ENCODE measurements at places on chromosomes 16 and 17.

DNA sequence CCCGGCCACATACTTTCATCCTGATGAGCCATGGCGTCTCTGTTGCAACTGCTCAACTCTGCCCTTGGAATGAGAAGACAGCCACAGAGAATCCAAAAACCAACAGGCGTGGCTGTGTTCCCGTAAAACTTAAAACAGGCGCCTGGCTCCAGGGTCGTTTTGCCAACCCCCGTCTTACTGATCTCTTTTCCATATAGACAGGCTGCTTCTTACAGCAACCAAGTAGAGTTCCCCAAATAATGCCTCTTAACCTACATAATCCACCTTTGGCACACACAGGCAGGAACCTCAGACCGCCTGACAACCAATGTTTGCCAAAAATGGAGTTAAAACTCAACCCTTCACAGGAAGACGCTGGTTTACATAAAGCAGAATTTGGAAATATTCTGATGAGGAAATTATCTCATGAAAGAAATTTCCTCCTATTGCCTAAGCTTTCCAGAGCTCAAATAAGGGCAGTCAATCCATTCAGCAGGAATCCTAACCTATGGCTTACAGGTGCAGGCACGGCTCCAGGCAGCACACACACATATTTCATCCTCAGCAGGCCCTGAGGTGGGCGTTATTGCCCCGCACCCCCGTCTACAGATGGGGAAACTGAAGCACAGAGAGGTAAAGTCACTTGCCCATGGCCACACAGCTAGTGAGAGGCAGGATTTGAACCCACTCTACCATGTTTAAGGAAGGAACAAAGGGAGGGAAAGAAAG is 35.8 kb downstream of the LITAF start:
- no peaks in the 10 kb centered on the region for H3K27me3 ChIP-seq
- H3K4me3 ChIP-seq, result no peak overlapping the region
- peaks cover 3% of the 10 kb centered on the region for H3K4me1 ChIP-seq
- no peak for DNase-seq
- peaks cover 70% of the 10 kb centered on the region for H3K36me3 ChIP-seq
- no peak overlapping the region for H3K27ac ChIP-seq

- no peak overlapping the region for H3K4me3 ChIP-seq
- no peaks in the 10 kb centered on the region for H3K36me3 ChIP-seq
- DNase-seq, result no peak
Measured at GRCh38 chr16:68732741-68733399, 4.2 kb upstream of the CDH1 start.

- H3K36me3 ChIP-seq, result no peaks in the 10 kb centered on the region
- H3K27me3 ChIP-seq, result no peaks in the 10 kb centered on the region
- no peak overlapping the region for H3K27ac ChIP-seq
- DNase-seq, result no peak
Measured at GRCh38 chr17:80203471-80203963, 16.6 kb downstream of the SGSH start.

- H3K27me3 ChIP-seq, result no peaks in the 10 kb centered on the region
- H3K36me3 ChIP-seq, result no peaks in the 10 kb centered on the region
- H3K4me3 ChIP-seq, result no peak overlapping the region
- DNase-seq, result no peak
- no peak overlapping the region for H3K27ac ChIP-seq
Measured at GRCh38 chr16:25279491-25279890, 21.8 kb upstream of the ZKSCAN2 start.

DNA sequence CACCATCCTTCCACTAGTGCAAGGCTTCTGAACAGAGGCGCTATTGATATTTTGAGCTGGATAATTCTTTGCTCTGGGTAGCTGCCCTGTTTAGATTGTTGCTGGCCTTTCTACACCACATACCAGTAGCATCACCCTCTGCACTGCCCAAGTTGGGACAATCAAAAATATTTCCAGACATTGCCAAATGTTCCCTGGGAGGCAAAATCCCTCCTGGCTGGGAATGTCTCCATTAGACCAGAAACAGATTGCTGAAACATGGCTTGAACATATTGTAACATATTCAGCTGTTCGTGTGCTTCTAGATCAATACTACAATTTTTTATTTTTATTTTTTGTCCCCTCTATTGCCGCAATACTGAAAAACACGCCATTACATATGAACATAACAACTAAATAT is 174.6 kb downstream of the ABCA8 start:
- no peak for DNase-seq
- peaks cover 3% of the 10 kb centered on the region for H3K27me3 ChIP-seq
- no peak overlapping the region for H3K4me3 ChIP-seq
- no peaks in the 10 kb centered on the region for H3K4me1 ChIP-seq
- no peak overlapping the region for H3K27ac ChIP-seq

DNA sequence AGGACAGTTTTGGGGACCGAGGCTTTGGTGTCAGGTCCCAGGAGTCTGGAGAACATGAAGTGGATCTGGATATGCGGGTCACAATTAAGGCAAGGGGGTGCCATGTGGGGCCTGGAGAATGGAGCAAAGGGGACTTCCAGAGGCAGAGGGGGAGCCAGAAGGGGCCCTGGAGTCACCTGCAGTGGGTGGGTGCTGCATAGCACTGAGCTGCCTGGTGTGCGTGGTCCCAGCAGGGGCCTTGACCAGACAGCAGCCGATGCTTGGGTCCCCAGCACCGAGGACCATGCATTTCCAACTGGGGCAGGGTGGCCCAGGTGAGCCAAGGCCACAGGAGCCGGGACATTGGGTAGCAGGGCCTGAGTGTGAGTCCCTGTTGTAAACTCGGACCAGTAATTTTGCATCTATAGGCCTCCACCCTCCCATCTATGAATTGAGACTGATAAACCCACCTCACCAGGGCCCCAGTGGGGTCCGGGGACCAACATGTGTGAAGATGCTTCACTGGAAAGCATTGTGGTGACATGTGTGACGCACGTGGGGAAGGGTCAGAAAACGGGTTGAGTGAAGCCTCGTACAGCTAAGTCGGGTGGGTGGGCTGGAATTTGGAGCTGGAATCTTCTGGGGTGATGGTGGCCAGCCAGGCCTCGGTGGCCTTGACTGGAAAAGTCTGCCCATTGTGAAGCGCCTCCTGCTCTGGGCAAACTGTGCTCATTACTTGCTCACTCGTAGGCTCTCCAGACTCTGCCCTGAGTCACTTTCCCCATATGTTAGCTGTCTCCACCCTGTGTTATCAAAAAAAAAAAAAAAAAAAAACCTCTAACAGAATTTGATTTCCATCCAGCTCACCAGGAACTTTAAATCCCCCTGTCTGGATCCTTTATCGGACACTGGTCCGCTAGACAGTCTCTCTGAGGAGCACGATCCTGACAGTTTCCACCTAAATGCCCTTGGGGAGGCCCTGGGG is 90.5 kb upstream of the ZNF469 start:
- no peaks in the 10 kb centered on the region for H3K36me3 ChIP-seq
- peaks cover 5% of the 10 kb centered on the region for H3K27me3 ChIP-seq
- no peak overlapping the region for H3K27ac ChIP-seq
- no peaks in the 10 kb centered on the region for H3K4me1 ChIP-seq
- DNase-seq, result no peak

DNA sequence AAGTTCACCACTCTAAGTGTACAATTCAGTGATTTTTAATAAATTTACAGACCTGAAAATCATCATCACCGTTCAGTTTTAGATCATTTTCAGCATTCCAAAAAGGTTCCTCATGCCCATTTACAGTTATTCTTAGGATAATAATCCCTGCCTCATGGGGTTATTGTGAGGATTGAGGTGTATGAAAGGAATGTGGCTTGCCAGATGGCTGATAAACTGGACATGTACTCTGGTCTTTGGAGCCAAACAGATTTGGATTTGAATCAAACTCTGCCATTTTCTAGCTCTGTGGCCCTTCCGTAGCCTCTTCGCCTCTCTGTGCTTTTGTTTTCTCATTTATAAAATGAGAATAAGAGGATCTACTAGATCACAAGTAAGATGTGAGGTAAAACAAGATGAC is 53.9 kb upstream of the GPRC5B start:
- H3K27ac ChIP-seq, result no peak overlapping the region
- H3K4me3 ChIP-seq, result no peak overlapping the region
- DNase-seq, result no peak
- no peaks in the 10 kb centered on the region for H3K4me1 ChIP-seq
- no peaks in the 10 kb centered on the region for H3K36me3 ChIP-seq

GRCh38 chr16:31429314-31429713 is 1.2 kb upstream of the COX6A2 start:
- no peak overlapping the region for H3K27ac ChIP-seq
- peaks cover 6% of the 10 kb centered on the region for H3K27me3 ChIP-seq
- no peaks in the 10 kb centered on the region for H3K36me3 ChIP-seq
- H3K4me3 ChIP-seq, result no peak overlapping the region

DNA sequence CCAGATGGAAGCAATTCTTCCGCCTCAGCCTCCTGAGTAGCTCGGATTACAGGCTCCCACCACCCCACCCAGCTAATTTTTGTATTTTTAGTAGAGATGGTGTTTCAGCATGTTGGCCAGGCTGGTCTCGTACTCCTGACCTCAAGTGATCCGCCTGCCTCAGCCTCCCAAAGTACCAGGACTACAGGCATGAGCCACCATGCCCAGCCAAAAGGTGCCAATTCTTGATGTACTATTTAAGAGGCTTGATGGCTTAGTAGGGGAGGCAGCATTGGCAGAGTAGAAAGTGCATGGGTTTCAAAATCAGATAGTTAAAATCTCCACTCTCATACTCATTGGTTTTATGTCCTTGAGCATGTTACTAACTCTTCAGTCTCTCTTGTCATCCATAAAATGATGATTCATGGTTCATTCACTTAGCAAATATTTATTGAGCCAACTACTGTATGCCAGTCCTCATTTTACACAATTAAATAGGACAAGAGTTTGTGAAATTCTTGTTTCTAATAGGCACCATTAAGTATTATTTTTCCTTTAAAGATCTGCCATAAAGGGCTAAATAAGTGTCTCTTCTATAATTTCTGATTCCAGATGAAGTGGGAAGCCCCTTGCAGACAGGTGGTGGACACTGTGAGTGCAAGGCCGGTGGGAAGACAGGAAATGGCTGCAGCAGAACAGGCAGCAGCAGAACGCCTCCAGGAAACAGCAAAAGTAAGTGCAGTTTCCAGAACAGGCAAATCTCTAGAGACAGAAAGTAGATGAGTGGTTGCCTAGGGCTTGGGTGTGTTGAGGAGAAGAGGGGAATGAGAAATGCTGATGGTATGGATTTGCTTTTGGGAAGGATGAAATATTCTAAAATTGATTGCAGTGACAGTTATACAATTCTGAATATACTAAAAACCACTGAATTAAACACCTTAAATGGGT is 8.2 kb upstream of the RPL27 start:
- H3K4me1 ChIP-seq, result peaks cover 3% of the 10 kb centered on the region
- H3K27ac ChIP-seq, result peak overlapping the region; percentile 47
- DNase-seq, result no peak
- no peaks in the 10 kb centered on the region for H3K27me3 ChIP-seq
- H3K36me3 ChIP-seq, result peaks cover 52% of the 10 kb centered on the region

GRCh38 chr16:74438492-74438979 is 17.3 kb upstream of the CLEC18B start:
- peak; percentile 16 for DNase-seq
- peaks cover 11% of the 10 kb centered on the region for H3K36me3 ChIP-seq
- H3K4me3 ChIP-seq, result no peak overlapping the region
- no peaks in the 10 kb centered on the region for H3K27me3 ChIP-seq
- peaks cover 13% of the 10 kb centered on the region for H3K4me1 ChIP-seq

GRCh38 chr17:82698974-82699442 is 510 bp upstream of the RAB40B start:
- DNase-seq, result peak; percentile 27
- peak overlapping the region; percentile 71 for H3K4me3 ChIP-seq
- peaks cover 4% of the 10 kb centered on the region for H3K27me3 ChIP-seq
- no peak overlapping the region for H3K27ac ChIP-seq
- H3K4me1 ChIP-seq, result peaks cover 9% of the 10 kb centered on the region

- no peak overlapping the region for H3K27ac ChIP-seq
- H3K4me3 ChIP-seq, result no peak overlapping the region
- peaks cover 3% of the 10 kb centered on the region for H3K4me1 ChIP-seq
- H3K36me3 ChIP-seq, result no peaks in the 10 kb centered on the region
Measured at GRCh38 chr16:21568502-21569189, 30.7 kb upstream of the METTL9 start.

- no peaks in the 10 kb centered on the region for H3K36me3 ChIP-seq
- H3K4me3 ChIP-seq, result no peak overlapping the region
- DNase-seq, result no peak
- H3K27me3 ChIP-seq, result no peaks in the 10 kb centered on the region
- H3K27ac ChIP-seq, result no peak overlapping the region
Measured at GRCh38 chr16:88772871-88773811, 11.9 kb downstream of the PIEZO1 start.

- H3K36me3 ChIP-seq, result no peaks in the 10 kb centered on the region
- no peak overlapping the region for H3K27ac ChIP-seq
- no peak for DNase-seq
- no peak overlapping the region for H3K4me3 ChIP-seq
- H3K4me1 ChIP-seq, result no peaks in the 10 kb centered on the region
Measured at GRCh38 chr16:72854267-72854959, 193.5 kb downstream of the ZFHX3 start.

- peaks cover 11% of the 10 kb centered on the region for H3K4me1 ChIP-seq
- no peak overlapping the region for H3K4me3 ChIP-seq
- no peak overlapping the region for H3K27ac ChIP-seq
- H3K27me3 ChIP-seq, result peaks cover 17% of the 10 kb centered on the region
- no peaks in the 10 kb centered on the region for H3K36me3 ChIP-seq
- no peak for DNase-seq
Measured at GRCh38 chr16:13961099-13961811, 41.3 kb downstream of the ERCC4 start.

DNA sequence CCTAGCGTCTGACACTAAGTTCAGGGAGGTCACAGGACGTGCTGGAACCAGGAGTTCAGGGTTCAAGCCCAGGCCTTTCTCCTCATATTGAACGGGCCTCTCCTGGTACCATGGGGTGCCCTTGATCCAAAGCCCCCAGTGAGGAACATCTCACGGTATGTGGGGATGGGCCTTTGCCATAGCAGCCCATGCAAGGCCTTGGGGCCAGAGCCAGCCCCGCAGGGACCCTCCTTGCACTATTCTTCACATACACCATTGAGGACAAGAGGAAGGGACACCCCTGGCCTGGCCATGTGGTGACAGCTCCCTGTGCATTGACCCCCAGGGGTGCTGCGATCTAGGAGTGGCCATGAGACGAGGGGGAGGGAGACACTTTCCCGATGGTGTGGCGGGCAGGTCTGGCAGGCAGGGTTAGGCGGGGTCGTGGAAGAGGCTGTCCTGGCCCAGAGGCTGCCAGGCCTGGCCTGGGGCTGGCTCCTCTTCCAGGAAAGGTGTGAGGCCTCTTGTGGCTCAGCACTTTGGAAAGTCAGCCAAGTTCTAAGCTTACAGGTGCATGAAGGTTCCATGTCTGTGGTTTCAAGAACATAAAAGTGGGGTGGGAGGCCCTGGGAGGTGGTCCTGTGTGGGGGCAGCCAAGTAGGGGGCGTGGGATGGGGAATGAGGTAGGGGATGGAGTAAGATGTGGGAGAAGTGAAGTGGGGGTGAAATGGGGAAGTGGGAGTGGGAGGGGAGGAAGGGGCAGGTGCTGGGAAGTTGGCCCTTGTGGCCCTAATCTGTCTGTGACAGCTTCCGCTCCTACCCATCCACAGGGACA is 88.7 kb upstream of the CBX4 start:
- H3K4me1 ChIP-seq, result peaks cover 26% of the 10 kb centered on the region
- H3K27ac ChIP-seq, result no peak overlapping the region
- no peak for DNase-seq
- H3K36me3 ChIP-seq, result no peaks in the 10 kb centered on the region
- no peak overlapping the region for H3K4me3 ChIP-seq
